H1 (cell line): ENCODE measurements at places on chromosomes 2 and 18. TPM values are rescaled to one million over a fixed set of nuclear protein-coding genes. Genes with fewer than 3 reads are reported as not detected.
A peak's percentile ranks its signal among the peaks of the same experiment; 100 is the strongest.

CREG2 gene
- total RNA-seq, result 2.0 and 2.2 TPM in 2 replicates

ABCG8 gene
- not detected in 2 replicates for total RNA-seq

TRIM54 gene
- 3.9 and 4.2 TPM in 2 replicates for total RNA-seq

HOXD12 gene
- total RNA-seq, result not detected in 2 replicates

FNDC4 gene
- 13.4 and 14.7 TPM in 2 replicates for total RNA-seq

EFR3B gene
- 8.8 and 9.6 TPM in 2 replicates for total RNA-seq

SLC14A1 gene
- not detected in 2 replicates for total RNA-seq

- H3K27ac ChIP-seq, result no peak overlapping the region
- no peaks in the 10 kb centered on the region for H3K4me1 ChIP-seq
- H3K27me3 ChIP-seq, result no peaks in the 10 kb centered on the region
- no peak overlapping the region for H3K4me3 ChIP-seq
- peaks cover 16% of the 10 kb centered on the region for H3K36me3 ChIP-seq
Measured at GRCh38 chr2:131148426-131148825, 43.3 kb downstream of the PLEKHB2 start.

- H3K4me1 ChIP-seq, result no peaks in the 10 kb centered on the region
- H3K4me3 ChIP-seq, result no peak overlapping the region
Measured at GRCh38 chr2:160207804-160208654, 8.0 kb upstream of the ITGB6 start.

GRCh38 chr18:33960417-33960816 lies 264.3 kb downstream of the NOL4 start:
- no peak overlapping the region for H3K27ac ChIP-seq
- no peak overlapping the region for H3K4me3 ChIP-seq
- no peak for DNase-seq
- H3K4me1 ChIP-seq, result no peaks in the 10 kb centered on the region
- H3K36me3 ChIP-seq, result no peaks in the 10 kb centered on the region

- peaks cover 4% of the 10 kb centered on the region; the same call in 1 of the 2 replicates for H3K4me1 ChIP-seq
- no peaks in the 10 kb centered on the region for H3K36me3 ChIP-seq
Measured at GRCh38 chr18:31973929-31974546, 31.1 kb upstream of the TRAPPC8 start.

DNA sequence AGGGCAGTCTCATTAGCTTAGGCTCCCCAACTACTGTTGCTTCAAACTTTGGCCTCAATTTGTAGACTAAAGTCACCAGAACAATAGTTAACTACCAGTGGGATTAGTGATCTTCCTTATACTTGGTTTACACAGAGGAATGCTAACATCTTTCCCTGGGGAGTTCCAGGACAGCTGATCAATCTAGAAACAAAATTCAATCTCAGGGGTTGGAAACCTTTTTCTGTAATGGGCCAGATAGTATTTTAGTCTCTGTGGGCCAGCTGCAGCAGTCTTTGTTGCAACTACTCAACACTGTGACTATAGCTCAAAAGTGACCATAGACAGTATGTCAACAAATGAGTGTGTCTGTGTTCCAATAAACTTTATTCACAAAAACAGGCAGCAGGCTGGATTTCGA lies 85.7 kb downstream of the METTL8 start:
- no peak overlapping the region for H3K4me3 ChIP-seq
- no peak for DNase-seq
- H3K27ac ChIP-seq, result no peak overlapping the region

DNA sequence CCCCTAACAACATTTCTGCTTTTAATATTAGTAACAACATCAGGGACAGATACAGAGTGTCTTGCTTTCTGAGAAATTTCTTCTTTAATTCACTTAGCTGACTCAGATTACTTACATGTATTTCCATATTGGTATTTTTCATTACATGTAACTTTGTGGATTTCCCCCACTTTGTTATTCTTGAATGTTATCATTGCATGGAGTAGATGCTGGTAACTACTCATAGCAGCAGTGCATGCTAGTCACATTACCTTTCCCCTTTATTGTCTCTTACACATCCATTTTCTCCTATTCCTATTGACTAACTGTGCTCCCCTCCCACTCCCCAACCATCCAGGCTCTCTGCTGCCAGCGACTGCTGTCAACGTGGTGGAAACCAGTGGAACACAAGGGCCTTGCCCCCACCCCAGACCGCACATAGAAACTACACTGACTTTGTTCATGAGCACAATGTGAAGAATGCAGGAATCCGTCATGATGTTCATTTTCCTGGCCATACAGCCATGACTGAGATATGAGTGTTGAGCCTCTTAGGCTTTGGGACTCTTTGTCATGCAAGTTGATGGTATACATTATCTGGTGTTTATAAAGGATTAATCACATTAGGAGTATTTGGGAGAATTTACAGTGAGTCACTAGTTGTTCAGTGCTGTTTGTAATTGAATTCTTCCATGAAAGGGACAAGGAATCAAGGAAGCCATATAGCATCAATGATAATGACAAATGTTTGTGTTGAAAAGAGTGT lies 91.0 kb downstream of the EPB41L5 start:
- peaks cover 2% of the 10 kb centered on the region; the same call in 1 of the 2 replicates for H3K36me3 ChIP-seq
- no peaks in the 10 kb centered on the region for H3K27me3 ChIP-seq
- no peak for DNase-seq
- no peak overlapping the region for H3K27ac ChIP-seq

- no peak overlapping the region for H3K27ac ChIP-seq
- H3K4me1 ChIP-seq, result no peaks in the 10 kb centered on the region
- no peaks in the 10 kb centered on the region for H3K27me3 ChIP-seq
- no peak overlapping the region for H3K4me3 ChIP-seq
- no peak for DNase-seq
Measured at GRCh38 chr2:159960414-159960813, 102.0 kb downstream of the PLA2R1 start.

DNA sequence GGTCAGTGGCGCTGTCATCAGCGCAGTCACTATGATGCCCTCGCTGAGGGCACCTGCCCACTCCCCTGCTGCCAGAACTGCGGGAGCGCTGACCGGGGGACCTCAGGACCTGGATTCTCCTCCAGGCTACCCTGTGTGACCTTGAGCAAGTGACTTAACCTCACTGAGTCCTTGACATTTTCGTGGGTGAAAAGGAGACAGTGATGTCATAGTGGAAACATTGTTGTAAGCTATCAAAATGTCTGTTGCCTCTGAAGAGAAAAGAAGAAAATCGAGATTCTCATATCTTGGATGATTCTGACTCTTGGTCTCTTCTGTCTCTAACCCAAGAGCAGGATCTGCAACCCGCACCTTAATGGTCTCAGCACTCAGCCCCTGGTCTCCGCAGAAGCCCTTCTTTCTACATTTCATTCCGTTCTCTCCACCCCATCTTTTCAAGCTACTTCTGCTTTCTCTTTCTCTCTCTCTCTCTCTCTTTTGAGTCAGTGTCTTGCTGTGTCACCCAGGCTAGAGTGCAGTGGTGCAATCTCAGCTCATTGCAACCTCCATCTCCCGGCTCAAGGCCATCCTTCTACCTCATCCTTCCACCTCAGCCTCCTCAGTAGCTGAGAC lies 978 bp upstream of the TUBA4A start:
- H3K36me3 ChIP-seq, result peaks cover 8% of the 10 kb centered on the region
- peaks cover 10% of the 10 kb centered on the region for H3K4me1 ChIP-seq
- no peak overlapping the region for H3K27ac ChIP-seq
- H3K27me3 ChIP-seq, result peaks cover 43% of the 10 kb centered on the region
- peak overlapping the region; percentile 64 for H3K4me3 ChIP-seq
- no peak for DNase-seq

DNA sequence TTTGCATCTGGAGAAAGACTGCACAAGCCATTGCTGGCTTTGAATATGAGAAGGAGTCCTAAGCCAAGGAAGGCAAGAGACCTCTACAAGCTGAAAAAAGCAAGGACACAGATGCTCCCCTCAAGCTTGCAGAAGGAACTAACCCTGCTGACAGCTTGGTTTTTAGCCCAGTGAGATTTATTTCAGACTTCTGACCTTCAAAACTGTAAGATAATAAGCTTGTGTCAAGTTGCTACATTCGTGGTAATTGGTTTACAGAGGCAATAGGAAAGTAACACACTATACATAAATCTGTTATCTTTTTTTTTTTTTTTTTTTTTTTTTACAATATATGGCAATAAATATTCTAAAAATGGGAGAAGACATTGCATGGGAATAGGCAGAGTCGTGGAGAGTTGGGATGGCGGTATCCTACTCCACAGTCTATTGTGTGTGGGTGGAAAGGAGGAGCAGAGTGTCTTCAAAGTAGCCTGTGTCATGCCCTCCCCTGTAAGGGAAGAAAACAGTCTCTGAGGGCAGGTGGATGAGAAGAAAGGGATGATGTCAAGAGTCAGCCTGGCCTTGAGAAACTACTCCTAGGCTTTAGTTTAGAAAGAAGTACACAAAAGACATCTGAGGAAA lies 196.9 kb downstream of the THSD7B start:
- H3K27ac ChIP-seq, result no peak overlapping the region
- no peak for DNase-seq
- H3K4me3 ChIP-seq, result no peak overlapping the region
- no peaks in the 10 kb centered on the region for H3K4me1 ChIP-seq

- no peak overlapping the region for H3K4me3 ChIP-seq
- no peak for DNase-seq
- no peak overlapping the region for H3K27ac ChIP-seq
- H3K36me3 ChIP-seq, result no peaks in the 10 kb centered on the region
Measured at GRCh38 chr18:11488175-11488574, 121.2 kb upstream of the SLC35G4 start.

GRCh38 chr2:239467281-239467955 lies 66.6 kb upstream of the HDAC4 start:
- no peaks in the 10 kb centered on the region for H3K36me3 ChIP-seq
- no peaks in the 10 kb centered on the region for H3K27me3 ChIP-seq
- H3K4me3 ChIP-seq, result no peak overlapping the region
- DNase-seq, result no peak

- no peak overlapping the region for H3K4me3 ChIP-seq
- H3K36me3 ChIP-seq, result no peaks in the 10 kb centered on the region
- no peak for DNase-seq
- H3K4me1 ChIP-seq, result no peaks in the 10 kb centered on the region
- no peaks in the 10 kb centered on the region for H3K27me3 ChIP-seq
Measured at GRCh38 chr18:49094979-49095632, 144.3 kb upstream of the SMAD7 start.

DNA sequence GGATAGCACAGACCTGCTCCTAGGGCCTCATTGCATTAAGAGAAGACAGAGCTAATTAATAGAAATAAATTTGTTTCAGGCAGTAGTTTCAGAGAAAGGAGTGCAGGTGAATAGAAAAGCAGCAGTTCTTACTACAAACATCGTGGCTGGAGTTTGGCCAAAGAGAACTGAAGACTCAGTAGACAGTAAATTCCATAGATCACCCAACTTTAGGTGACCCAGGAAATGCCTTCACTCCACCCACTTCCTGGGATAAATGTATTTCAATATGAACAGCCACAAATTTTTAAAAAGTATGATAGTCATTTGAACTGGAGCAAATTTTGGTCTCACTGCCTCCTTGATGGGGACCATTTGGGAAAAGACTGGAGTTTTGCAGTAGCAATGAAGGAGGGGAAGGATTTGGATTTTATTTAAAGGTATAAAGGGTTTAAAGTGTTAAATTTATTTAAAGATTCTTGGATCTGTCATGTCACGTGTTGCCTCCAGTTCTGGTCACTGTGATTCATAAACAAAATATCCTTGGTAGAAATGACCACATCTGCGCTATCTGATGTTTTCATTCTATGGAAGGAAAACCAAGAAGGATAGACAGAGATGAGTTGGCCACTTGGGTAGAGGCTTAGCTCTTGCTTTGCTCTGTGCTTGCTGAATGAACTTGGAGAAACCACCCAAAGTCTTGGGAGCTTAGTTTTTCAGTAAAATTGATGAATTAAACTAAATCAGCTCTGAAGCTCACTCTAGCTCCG lies 390.2 kb downstream of the THSD7B start:
- no peaks in the 10 kb centered on the region for H3K4me1 ChIP-seq
- no peaks in the 10 kb centered on the region for H3K27me3 ChIP-seq
- H3K36me3 ChIP-seq, result no peaks in the 10 kb centered on the region
- no peak overlapping the region for H3K4me3 ChIP-seq

DNA sequence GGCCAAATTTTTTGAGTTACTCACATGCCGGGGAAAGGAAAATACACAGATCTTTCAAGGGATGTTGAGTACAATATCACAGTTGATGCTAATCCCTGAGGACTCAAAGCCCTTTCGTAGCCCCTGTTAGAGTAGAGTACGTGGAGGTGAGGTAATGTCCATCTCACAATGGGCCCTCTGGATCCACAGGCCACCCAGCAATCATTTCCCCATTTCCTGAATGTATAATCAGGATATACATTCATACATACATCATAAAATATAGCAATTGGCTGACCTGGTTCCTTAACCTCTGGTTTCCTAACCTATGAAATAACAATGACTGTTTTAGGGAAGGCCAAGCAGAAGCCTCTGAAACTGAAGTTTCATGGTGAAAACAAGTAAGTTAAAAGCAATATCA lies 10.2 kb upstream of the SP100 start:
- H3K4me1 ChIP-seq, result no peaks in the 10 kb centered on the region
- H3K27ac ChIP-seq, result no peak overlapping the region
- peaks cover 6% of the 10 kb centered on the region; the same call in 1 of the 2 replicates for H3K27me3 ChIP-seq
- no peak for DNase-seq
- no peaks in the 10 kb centered on the region for H3K36me3 ChIP-seq
- H3K4me3 ChIP-seq, result no peak overlapping the region

DNA sequence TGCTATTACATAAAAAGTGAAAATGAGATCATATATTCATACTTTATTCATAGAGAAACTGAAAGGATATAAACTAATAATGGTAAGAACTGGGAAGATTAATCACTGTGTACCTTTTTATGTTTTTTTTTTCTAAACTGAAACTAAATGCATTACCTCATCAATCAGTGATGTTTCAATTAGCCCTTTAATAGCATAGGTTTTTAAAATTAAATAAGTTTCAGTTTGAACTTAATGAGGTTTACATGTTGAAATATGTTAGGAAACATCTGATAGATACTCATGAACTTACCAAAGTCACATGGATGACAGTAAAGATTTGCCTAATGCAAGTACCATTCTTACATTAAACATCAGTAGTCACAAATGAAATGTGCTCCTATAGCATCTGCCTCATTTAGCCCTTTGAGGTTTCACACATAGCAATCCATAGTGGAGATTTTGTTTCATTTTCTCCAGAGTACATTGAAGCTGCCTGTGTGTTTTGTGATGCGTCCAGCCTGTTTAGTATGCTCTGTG lies 8.9 kb downstream of the MAPRE2 start:
- no peak overlapping the region for H3K4me3 ChIP-seq
- DNase-seq, result no peak
- no peaks in the 10 kb centered on the region for H3K36me3 ChIP-seq
- no peak overlapping the region for H3K27ac ChIP-seq
